ENCODE measurements at places on chromosomes 1 and 21. TPM values are rescaled to one million over a fixed set of nuclear protein-coding genes. Genes with fewer than 3 reads are reported as not detected.

GRCh38 chr1:23537296-23537973 lies 6.4 kb upstream of the E2F2 start:
- DNase-seq, result no peak
- no peak overlapping the region for H3K27ac ChIP-seq
- H3K36me3 ChIP-seq, result peaks cover 2% of the 10 kb centered on the region
- peaks cover 20% of the 10 kb centered on the region for H3K4me1 ChIP-seq

DNA sequence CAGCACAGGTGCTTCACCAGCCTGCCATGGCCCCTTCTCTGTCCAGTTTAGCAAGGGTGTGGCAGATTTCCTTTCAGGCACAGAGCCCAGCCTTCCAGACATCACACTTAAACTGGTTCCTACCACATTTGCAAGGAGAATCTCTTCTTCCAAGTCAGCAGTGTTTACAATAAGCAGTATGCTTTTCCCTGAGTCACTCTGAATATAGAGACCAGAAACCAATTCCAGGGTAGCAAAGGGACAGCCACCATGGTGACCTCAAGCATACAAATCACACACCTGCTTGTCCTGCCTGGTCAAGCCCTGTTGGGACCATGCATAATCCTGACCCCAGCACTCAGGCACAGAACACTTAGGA lies 8.7 kb upstream of the CBR3 start:
- no peak for DNase-seq
- H3K4me1 ChIP-seq, result peaks cover 24% of the 10 kb centered on the region
- H3K27me3 ChIP-seq, result peaks cover 22% of the 10 kb centered on the region
- no peak overlapping the region for H3K27ac ChIP-seq
- no peak overlapping the region for H3K4me3 ChIP-seq
- peaks cover 5% of the 10 kb centered on the region for H3K36me3 ChIP-seq

- no peak overlapping the region for H3K4me3 ChIP-seq
- H3K27ac ChIP-seq, result no peak overlapping the region
- DNase-seq, result no peak
- no peaks in the 10 kb centered on the region for H3K27me3 ChIP-seq
- H3K4me1 ChIP-seq, result no peaks in the 10 kb centered on the region
Observed at GRCh38 chr1:183723571-183723970, 70.5 kb upstream of the APOBEC4 start.

Gene DYNLT5
- total RNA-seq, result not detected

Gene CRP
- not detected for total RNA-seq

Gene S100A10
- 529 TPM for total RNA-seq

GRCh38 chr1:94755675-94756074 lies 64.5 kb upstream of the SLC44A3 start:
- DNase-seq, result no peak
- H3K36me3 ChIP-seq, result no peaks in the 10 kb centered on the region
- peaks cover 11% of the 10 kb centered on the region for H3K27me3 ChIP-seq
- H3K4me3 ChIP-seq, result no peak overlapping the region
- no peak overlapping the region for H3K27ac ChIP-seq

Gene KRTAP11-1
- not detected for total RNA-seq

Gene C1orf216
- total RNA-seq, result 13.7 TPM

GRCh38 chr1:39832294-39832693 lies 43.6 kb upstream of the BMP8B start:
- no peak for DNase-seq
- H3K27ac ChIP-seq, result no peak overlapping the region
- peaks cover 14% of the 10 kb centered on the region for H3K27me3 ChIP-seq
- H3K4me3 ChIP-seq, result no peak overlapping the region

DNA sequence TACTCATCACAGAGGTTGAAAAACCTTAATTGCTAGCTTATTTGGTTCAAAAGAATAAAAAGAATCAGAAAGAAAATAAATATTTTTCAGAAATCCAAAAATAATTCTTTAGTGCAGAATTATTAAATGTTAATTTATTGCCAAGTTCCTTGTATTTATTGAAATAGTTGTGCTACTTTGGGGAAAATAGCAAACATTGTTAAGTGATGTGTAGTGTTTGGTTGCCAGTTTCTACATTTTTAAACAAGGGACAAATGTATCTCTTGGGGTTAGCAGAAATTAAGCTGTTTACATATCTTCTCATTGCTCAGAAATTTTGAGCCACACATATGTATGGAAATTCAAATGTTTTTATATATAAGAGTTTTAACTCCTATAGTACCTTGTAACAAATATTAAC lies 775.0 kb downstream of the USP25 start:
- DNase-seq, result no peak
- H3K4me1 ChIP-seq, result no peaks in the 10 kb centered on the region
- H3K4me3 ChIP-seq, result no peak overlapping the region
- no peaks in the 10 kb centered on the region for H3K27me3 ChIP-seq
- H3K36me3 ChIP-seq, result no peaks in the 10 kb centered on the region

Gene TEKT2
- total RNA-seq, result not detected

- no peaks in the 10 kb centered on the region for H3K36me3 ChIP-seq
- no peaks in the 10 kb centered on the region for H3K4me1 ChIP-seq
- no peak for DNase-seq
- no peak overlapping the region for H3K4me3 ChIP-seq
Observed at GRCh38 chr1:201324821-201325677, 41.7 kb downstream of the PKP1 start.

- H3K4me3 ChIP-seq, result no peak overlapping the region
- H3K36me3 ChIP-seq, result no peaks in the 10 kb centered on the region
- H3K4me1 ChIP-seq, result peaks cover 8% of the 10 kb centered on the region
- no peak for DNase-seq
- H3K27ac ChIP-seq, result no peak overlapping the region
Observed at GRCh38 chr1:70427976-70428375, 16.9 kb downstream of the CTH start.
